ENCODE measurements at places on chromosomes 1 and 21.
A peak's percentile ranks its signal among the peaks of the same experiment; 100 is the strongest.

DNA sequence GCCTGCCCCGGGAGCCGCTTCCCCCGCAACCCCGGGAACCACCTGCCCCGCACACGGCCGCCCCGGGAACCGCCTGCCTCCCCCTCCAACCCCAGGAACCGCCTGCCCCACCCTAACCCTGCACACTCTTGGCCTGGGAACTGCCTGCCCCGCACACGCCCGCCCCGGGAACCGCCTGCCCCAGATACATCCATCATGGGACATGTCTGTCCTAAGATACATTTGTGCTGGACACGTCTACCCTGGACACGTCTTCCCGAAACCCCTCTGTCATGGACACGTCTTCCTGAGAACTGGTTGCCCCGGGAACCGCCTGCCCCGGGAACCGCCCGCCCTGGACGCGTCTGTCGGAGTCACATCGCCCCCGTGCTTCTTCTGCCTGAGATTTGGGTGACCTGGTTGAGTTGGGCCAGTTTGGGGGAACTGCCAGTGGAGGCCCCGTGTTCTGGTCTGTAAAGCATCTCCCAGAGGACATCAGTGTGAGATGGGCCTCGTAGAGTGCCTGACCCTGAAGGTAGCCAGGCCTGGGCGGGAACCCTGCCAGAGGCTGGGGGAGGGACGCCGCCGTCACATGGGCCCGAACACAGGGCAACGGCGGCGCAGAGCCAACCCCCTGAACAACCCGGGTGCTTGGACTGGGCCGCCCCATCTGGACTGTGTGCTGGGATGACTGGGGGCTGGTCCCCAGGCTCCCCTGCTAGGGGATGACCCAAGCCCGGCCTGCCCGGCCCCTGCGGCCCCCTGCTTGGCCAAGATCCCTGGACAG, 3.6 kb downstream of the PERM1 start:
- no peak for DNase-seq

- no peak for DNase-seq
These were observed 628.0 kb downstream of the SMYD3 start for GRCh38 chr1:245879091-245879490.

DNA sequence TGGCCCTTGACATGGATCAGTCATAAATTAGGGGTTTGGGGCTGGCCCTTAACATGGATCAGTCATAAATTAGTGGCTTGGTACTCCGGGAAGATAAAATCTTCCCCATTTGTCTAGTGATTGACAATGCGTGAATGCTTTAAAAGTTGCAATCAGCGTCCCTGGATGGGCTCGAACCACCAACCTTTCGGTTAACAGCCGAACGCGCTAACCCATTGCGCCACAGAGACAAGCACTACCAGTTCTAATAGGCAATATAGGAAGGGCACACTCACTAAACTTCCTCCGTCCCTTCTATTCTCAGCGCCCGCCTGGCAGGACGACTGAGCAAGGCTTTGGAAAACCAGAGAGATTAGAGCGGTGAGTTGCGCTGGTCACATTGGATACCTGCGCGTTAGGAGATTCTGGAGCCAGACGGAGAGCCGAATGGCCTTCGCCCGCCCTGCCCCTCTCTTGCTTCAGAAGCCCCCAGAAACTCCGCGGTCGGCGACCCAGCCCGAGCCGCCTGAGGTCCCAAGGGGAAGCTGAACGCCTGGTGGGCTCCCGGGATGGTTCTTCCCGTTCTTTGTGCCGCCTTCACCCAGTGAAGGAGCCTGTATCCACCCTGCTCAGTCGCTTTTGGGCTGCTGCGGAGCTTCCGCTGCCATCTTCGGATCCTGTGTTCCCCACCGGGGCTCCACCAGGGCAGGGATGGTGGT, 235.9 kb downstream of the FAM72C start:
- no peak for DNase-seq

GRCh38 chr21:39120876-39121599, 62.2 kb downstream of the PSMG1 start:
- DNase-seq = no peak

- DNase-seq = no peak
These were observed 20.7 kb downstream of the FOXO6 start for GRCh38 chr1:41381692-41382479.

GRCh38 chr1:39295901-39296300, 91.4 kb downstream of the MACF1 start:
- no peak for DNase-seq

DNA sequence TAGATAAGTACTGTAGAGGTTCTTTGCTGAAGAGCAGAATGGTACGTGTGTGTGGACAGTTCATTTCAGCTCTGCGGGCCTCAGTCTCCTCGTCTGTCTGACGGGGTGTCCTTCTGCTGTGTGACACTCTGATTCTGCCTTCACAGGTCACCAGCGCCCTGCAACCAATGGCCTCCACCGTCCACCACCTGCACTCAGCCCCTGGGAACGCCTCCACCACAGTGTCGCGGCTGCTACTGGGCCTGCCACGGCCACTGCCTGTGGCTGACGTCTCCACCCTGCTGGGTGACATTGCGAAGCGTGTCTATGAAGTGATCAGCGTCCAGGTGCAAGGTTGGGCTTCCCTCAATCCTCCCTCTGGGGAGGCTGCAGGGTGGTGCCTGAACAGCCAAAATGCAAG, 17.0 kb downstream of the UMODL1 start:
- no peak for DNase-seq

DNA sequence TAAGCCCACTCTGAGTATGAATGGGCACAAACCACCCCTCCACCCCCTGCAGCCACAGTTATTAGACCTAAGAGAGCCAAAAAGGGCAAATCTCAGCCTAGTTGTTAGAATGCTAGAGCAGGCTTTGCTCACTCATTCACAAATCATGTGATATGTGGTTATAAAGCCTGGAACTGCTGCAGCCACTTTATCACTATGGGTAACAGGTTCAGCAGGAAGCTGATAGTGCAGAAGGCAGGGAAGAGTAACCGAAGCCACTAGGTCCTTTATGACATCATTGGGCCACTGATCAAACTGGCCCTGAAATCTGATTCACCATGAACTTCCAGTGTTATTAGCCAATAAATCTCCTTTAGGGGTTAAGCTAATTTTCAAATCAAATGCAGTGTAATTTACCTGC, 134.7 kb downstream of the GRIK1 start:
- DNase-seq = no peak

GRCh38 chr1:61092642-61093041, 10.3 kb downstream of the NFIA start:
- DNase-seq = no peak

- DNase-seq = no peak
These were observed 8.2 kb upstream of the LINGO4 start for GRCh38 chr1:151813271-151813977.

- DNase-seq = no peak
These were observed 2.0 kb downstream of the VAV3 start for GRCh38 chr1:107963008-107963407.

DNA sequence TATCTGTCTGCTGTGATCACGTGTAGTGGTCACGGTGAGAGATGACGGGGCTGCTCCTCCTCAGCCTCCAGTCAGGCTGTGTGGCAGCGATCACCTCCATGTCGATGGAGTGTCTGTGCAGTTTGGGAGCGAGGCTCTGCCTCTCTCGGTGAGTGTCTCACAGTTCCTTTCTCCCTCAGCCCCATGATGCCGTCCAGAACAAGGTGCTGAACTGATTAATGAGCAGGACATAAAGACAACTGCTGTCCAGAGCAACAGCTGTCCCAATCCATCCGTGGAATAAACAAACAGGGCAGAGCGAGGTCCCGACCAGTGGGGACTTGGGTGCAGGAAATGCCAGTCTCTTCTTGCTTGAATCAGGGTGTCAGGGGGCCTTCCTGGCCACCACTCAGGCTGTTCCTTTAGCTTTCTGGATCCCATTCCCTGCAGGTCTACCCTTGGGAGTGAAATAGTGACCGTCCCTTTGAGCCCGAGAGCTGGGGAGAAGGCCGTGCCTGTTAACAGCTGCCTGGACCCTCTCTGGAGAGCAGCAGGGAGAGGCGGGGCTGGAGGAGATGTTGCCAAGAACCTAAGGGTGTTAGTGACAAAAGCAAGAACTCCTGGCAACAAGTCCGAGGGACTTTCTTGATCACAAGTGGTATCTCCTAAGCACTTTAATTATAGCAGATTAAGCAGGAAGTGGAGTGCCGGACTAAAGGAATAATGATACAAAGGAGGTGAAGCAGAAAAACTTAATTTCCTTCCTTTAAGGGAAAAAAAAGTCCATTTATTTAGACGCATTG, 443.9 kb downstream of the KIF26B start:
- no peak for DNase-seq

DNA sequence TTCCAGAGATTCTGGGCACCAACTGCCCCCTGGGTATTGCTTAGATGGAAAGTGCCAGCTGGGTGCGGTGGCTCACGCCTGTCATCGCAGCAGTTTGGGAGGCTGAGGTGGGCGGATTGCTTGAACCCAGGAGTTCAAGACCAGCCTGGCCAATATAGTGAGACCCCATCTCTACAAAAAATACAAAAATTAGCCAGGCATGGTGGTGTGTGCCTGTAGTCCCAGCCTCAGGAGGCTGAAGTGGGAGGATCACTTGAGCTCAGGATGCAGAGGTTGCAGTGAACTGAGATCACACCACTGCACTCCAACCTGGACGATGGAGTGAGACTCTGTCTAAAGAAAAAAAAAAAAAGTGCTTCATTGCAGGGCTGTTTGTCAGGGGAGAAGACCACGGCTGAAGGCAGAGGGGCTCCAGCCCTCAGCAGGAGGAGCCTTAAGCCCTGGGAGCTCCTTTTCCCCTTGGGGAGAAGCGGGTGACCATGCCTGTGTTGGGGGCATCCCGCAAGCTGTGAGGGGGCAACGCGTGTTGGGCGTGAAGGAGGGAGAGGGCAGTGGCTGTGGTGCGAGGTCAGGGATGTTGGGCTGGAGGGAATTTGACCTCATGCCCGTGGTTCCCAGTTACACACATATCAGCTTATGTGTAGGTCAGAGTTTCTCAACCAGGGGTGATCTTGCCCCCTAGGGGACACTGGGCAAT, 131.5 kb upstream of the VAMP3 start:
- no peak for DNase-seq

DNA sequence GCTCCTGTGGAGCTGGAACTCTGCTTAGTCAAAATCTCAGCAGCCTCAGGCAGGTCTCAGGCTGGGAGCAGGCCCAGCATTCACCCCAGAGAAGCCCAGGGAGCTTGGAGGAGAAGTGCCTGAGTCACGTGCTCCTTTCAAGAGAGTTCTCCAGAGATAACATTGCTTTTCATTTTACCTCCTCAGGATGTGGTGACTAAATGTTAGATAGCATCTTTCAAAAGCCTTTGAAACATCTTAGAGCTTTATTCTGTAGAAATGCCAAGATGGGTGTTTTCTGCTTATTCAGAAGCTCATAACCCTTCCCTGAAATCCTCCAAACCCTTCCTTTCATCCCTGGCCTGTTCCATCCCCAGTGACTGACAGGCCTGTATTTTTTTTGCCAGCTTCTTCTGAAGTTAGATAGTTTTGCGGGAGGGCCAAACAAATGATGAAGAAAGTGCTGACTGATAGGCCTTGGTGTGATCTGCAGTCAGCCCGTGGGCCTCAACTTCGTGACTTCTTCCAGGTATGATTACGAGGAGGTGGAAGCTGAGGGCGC, 58.0 kb downstream of the PGM1 start:
- no peak for DNase-seq

- DNase-seq = no peak
These were observed 64.1 kb downstream of the DDR2 start for GRCh38 chr1:162696286-162696862.

DNA sequence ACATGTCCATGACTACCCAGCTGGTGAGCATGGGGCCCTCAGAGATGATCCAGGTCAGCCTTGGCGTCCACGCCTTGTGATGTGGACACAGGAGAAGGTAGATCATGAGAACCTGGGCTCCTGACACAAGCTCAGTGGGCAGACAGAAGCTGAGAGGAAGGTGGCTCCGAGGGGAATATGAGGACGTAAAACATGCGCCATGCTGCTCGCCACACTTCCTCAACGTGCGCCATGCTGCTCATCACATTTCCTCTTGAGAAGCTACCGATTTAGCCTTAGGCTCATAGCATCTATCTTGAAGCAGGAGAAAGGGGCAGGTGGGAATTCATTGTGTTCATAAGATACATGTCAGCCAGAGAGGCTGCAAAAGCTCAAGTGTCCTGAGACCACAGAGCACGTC, 176.9 kb downstream of the KAZN start:
- DNase-seq = no peak

DNA sequence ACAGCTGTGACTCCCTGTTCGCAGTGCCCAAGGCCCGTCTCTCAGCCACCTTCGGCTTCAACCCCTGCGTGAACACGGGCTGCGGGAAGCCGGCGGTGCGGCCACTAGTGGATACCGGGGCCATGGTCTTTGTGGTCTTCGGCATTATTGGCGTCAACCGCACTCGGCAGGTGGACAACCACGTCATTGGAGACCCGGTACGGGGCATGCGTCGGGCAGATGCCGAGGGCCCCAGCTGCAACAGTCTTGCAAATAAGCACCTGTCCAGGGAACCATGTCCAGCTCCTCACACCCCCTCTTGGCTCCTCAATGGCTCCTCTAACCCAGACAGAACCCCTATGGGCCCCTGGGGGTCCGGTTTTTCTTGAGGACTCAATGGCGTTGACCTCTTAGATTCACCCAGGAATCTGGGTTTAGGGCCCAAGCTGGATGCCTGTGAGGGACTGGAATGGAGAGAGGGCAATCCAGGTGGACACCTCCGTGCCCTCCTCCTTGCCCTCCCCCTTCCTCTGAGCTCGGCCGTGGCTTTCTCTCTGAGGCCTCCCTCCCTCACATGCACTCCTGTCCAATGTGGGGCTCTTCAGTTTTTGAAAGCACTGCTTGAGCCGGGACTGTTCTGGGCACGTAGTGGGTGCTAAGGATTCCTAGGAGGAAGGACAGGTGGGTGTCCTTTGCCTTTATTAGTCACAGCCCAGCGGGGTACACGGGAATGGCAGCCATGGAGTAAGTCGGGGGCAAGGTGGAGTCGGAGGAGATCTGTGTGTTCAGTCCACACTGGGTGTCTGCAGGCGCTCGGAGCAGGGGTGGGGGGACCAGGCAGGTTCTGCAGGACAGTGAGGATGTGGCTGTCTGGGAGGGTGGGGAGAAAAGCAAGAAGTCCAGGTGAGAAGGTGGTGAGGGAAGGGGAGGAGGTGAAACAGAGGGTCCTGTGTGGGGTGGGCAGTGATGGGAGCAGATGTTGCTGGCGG, 51.1 kb downstream of the DISP3 start:
- DNase-seq = no peak

- no peak for DNase-seq
These were observed 25.5 kb downstream of the TNR start for GRCh38 chr1:175717610-175718540.

GRCh38 chr1:59431566-59432294, 134.8 kb downstream of the FGGY start:
- DNase-seq = no peak

DNA sequence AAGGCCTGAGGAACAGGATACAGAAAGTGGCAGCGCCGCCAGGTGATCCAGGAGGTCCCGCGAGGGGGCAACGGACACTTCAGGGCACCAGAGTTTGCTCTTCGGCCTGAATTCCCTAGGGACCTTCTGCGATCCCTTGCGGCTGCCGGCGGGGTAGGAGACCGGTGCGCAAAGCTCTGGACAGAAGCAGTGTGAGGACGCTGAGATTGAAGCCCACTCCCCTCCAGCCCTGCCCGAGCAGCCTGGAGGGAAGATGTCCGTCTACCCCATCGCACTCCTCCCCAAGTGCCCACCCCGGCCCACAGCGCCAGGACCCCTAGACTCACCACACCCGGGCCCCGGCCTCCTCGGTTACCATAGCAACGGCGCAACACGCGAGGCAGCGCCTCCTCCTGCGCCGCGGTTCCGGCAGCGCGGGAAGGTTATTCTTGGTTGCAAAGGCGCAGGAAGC, at the start of gene ANKRD45:
ANKRD45 (minus strand) TSS at position 361 of the 451 bp plus-strand sequence. CDS start 10,433 bp downstream, outside the sequence.
- DNase-seq = no peak

GRCh38 chr1:229092377-229093237, 178.3 kb upstream of the RAB4A start:
- DNase-seq = peak; percentile 64
